ENCODE measurements at places on chromosomes 4 and X. TPM values are rescaled to one million over a fixed set of nuclear protein-coding genes. Genes with fewer than 3 reads are reported as not detected.

UGT2B7 gene
- not detected for total RNA-seq

NLGN4X gene
- total RNA-seq = 0.04 TPM

TCEANC gene
- 0.75 TPM for total RNA-seq

GAB1 gene
- 10.4 TPM for total RNA-seq

GYG2 gene
- total RNA-seq = not detected

EREG gene
- total RNA-seq = 29.1 TPM

BRS3 gene
- not detected for total RNA-seq

CCNB3 gene
- total RNA-seq = 0.14 TPM

STK32B gene
- total RNA-seq = 8.3 TPM

TIGD4 gene
- 0.18 TPM for total RNA-seq

NIPAL1 gene
- total RNA-seq = 16.2 TPM

STAP1 gene
- not detected for total RNA-seq

OTC gene
- not detected for total RNA-seq

GRSF1 gene
- total RNA-seq = 100 TPM

NCAPG gene
- 55.2 TPM for total RNA-seq

KLF8 gene
- total RNA-seq = 4.7 TPM

SULT1B1 gene
- total RNA-seq = 0.07 TPM

DAPP1 gene
- 60.6 TPM for total RNA-seq

SPINK2 gene
- not detected for total RNA-seq

GPR173 gene
- total RNA-seq = 0.35 TPM

WNK3 gene
- total RNA-seq = 1.6 TPM

NXF2 gene
- not detected for total RNA-seq

CLIC2 gene
- not detected for total RNA-seq

ZFYVE28 gene
- total RNA-seq = 0.95 TPM

RTL5 gene
- total RNA-seq = 0.14 TPM

Measured in foreskin keratinocyte (primary cell).